Activated T-helper 9 cell treated with anti-CD3 and anti-CD28 coated beads, Interleukin-2, amount 50 U/mL, for 16 hours (primary cell): ENCODE measurements at places on chromosomes 11 and 22.
A peak's percentile ranks its signal among the peaks of the same experiment; 100 is the strongest.

DNA sequence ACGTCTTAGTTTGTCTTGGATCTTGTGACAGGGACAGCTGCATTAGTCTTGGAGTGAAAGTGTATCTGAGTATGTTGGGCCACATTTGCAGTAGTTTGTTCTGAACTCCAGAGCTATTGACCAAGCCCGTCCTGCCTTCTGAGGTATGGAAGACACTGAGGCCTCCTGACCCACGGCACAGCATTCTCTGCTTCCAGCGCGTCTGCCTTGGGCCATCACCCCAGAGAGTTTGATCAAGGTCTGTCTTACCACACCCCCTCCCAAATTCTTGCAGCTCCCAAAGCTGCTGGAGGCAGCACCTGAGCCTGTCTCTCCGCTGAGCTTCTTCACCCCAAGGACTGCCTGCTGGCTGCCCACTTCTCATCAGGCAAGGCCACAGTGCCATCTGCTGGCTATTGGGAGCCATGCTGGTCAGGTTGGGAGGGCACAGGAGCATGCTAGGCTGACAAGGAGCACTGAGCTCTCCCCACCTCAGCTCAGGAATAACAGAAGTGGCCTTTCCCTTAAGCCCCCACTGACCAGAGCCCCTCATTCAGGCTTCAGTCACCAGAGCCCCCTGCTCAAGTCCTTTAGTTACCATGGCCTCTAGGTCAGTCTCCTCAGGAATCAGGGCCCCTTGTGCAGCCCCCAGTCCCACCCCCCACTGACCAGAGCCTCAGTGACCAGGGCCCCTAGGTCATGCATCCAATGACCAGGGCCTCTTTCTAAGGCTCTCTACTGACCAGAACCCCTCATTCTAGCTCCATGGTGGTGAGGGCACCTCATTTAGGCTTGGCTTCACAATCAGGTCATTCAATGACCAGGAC lies 27.2 kb upstream of the SMPD1 start:
- peak; percentile 44 for DNase-seq

DNA sequence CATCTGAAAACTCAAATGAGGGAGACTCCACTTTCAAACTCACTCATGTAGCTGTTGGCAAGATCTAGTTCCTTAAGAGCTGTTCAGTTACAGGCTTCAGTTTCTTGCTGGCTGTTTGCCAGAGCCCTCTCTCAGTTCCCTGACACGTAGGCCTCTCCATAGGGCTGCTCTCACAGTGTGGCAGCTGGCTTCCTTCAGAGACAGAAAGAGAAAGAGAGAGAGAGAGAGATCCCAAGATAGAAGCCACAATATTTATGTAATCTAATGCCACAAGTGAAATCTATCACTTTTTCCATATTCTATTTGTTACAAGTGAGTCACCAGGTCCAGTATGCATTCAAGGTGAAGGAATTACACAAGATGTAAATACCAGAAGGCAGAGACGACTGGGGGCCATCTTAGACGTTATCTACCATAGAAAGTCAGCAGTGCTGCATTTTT lies 168.8 kb downstream of the RCN1 start:
- DNase-seq: no peak

DNA sequence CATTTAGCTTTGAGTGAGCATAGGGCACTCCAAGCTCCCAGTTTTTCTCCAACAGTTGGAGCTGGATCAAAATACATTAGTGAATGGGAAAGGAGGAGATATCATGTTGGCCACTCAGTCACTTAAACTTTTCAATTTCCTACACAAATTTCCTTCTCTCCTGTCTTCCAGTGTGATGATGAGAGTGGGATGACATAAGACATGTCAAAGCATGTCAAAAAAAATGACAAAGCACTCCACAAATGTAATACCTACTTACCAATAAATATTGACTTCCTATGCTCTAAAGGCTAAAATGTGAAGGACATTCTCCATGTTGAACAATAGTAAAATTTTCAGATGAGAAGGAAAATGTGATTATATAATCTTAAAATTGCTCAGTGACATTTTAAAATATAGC lies 1.5 kb upstream of the GRM5 start:
- DNase-seq: no peak

DNA sequence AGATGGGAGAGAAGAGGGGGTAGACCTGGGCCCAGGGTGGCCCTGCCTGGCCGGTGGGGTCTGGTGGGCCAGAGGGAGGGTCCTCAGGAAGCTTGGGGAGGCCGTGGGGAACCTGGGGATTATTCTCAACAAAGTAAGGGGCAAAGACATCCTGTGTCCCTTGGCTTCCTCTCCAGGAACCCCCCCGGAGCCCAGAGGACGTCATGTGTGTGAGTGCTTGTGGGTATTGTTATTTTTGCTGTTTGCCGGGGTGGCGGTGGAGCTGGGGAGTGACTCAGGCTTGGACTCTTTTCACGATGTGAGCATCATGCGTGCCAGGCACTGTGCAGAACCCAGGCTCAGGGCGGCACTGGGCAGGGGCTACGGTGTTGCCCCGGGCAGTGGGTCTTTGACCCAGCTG lies 982 bp upstream of the SHANK3 start:
- no peak for DNase-seq

DNA sequence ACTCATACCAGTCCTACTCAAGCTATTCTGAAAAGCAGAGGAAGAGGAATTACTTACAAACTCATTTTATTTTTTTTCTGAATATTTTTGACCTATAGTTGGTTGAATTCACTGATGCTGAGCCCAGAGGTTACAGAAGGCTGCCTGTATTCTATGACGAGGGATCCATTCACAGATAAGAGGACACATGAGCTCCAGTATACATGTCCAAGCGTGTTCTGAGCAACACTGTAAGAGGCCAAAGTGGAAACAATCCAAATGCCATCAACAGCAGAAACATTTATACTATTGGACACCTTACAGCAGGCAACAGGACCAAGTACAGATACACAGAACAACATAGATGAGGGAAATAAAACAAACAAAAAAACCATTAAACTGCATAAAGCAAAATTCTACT lies 10.3 kb downstream of the KDM4E start:
- DNase-seq: no peak

GRCh38 chr11:77287136-77287535 lies 14.3 kb downstream of the GDPD4 start:
- DNase-seq: no peak

GRCh38 chr11:63877658-63878241 lies 38.8 kb downstream of the MARK2 start:
- DNase-seq: no peak

DNA sequence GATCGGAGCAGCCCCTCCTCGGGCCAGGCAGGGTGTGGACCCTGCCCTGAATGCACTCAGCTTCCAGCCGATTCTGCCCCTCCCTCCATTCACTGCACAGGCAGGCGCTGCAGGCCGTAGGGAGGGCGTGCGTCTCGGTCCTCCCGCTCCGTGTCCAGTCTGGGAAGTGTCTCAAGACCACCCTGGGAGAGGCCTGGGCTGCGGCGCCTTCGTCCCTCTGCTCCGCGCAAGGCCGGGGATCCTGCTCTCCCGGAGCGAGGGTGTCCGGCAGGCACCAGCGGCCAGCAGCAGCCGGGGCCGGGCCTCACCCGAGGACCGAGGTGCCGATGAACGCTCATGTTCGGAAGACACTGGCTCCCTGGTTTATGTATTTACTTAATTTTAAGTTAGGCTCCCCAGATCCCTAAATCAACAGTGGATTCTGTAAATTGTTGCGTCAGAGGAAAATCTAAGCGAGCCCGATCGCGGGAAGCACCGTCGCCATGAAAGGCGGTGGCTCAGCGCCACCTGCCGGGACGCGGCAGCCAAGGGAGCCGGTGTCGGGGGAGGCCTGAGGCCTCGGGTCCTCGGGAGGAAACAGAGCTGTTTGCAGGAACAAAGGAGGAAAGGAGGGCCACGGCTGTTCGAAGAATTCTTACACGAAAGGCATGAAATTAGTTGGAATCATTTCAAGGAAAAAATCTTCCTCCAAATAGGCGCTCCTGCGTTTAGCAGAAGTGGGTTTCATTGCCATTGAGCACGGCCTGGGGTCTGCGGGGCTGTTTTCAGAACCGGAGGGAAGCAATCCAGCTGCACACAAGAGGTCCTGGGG lies 195.3 kb downstream of the BRD1 start:
- no peak for DNase-seq

- DNase-seq: no peak
Measured at GRCh38 chr22:43990044-43990443, 34.1 kb upstream of the PARVB start.

- no peak for DNase-seq
Measured at GRCh38 chr11:19337779-19338178, 97.0 kb upstream of the E2F8 start.

- no peak for DNase-seq
Measured at GRCh38 chr11:120294096-120294495, 31.0 kb upstream of the TLCD5 start.

GRCh38 chr11:124109377-124109776 lies 5.9 kb upstream of the VWA5A start:
- DNase-seq: no peak

- no peak for DNase-seq
Measured at GRCh38 chr11:3006505-3007260, 14.6 kb upstream of the NAP1L4 start.

GRCh38 chr11:126419801-126420697 lies 64.6 kb downstream of the ST3GAL4 start:
- DNase-seq: no peak

DNA sequence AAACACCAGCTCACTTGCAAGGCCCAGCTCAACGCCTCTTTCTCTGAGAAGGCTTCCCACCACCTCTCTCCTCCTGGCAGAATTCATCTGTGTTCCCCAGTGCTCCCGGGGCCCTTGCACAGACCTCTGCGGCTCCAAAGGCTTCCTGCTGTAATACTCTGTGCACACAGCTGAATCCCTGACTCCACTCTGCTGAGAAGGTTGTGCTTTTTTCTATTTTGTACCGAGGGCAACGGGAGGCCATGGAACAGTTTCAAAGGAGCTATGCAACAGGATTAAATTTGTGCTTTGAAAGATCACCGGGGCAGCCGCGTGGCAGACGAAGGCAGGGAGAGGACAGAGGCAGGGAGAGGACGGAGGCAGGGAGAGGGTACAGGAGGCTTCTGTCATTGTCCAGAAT lies 49.2 kb upstream of the SYT7 start:
- DNase-seq: no peak

DNA sequence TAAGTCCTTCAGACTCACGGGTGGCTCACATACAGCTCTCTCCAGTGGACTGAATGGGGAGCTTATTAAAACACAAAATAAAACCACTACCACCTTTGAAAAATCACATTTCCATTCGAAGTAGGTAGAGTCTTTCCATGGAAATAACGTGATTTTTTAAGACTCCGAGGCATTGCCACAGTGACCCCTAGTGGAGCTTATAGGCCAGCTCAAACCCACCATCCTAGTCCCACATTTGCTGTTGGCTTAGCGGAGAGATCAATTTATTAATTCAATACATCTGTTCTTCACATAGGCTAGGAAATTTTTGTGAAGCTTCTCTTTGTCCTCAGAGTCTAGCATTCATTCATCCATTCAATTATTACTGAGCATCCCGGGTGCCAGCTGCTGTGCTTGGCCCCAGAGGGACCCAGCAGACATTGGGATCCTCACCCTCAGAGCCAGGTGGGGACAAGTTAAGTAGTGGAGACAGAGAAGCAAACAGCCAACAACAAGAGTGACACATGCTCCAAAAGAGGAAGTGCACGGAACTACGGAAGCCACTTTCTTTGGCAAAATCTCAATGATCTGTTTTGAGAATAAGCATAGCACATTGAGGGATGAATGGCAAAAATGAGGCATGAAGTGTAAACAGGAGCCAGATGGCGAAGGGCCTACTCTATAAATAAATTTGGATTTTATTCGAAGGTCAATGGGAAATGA lies 10.2 kb upstream of the P4HA3 start:
- no peak for DNase-seq

DNA sequence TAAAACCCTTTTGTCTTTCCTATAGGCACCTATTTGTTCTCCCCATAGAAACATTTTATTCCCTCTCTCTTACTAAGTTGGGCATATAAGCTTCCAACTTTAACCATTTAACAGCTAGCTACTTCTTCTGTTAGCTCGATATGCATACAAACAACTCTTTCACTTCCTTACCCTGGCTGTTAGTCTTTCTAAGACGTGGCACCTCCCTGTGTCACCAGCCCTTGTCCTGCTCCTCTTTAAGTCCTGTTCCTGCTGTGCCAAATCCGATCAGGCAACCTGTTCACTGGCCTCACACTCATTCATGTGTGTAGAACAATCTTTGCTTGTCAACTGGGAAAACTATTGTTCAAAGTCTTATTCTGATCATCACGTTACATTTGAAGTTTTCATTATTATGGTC lies 1376.1 kb upstream of the TENM4 start:
- DNase-seq: no peak

DNA sequence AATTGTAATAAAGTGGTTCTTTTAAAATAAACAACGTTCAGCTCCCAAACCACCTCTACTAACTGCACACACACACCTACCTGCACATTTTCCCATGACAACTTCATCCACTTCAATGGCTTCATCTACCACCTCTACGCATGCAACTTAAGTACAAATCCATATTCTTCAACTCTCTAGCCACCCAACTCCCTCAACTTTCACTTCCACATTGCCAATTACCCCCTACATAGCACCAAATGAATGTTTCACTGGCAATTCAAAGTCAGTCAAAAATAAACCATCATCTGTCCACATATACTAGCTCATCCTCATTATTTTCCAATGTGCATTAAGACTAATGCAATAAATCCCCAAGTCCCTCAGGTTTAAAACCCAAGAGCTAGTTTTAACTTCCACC lies 50.7 kb upstream of the ARHGAP32 start:
- DNase-seq: no peak

DNA sequence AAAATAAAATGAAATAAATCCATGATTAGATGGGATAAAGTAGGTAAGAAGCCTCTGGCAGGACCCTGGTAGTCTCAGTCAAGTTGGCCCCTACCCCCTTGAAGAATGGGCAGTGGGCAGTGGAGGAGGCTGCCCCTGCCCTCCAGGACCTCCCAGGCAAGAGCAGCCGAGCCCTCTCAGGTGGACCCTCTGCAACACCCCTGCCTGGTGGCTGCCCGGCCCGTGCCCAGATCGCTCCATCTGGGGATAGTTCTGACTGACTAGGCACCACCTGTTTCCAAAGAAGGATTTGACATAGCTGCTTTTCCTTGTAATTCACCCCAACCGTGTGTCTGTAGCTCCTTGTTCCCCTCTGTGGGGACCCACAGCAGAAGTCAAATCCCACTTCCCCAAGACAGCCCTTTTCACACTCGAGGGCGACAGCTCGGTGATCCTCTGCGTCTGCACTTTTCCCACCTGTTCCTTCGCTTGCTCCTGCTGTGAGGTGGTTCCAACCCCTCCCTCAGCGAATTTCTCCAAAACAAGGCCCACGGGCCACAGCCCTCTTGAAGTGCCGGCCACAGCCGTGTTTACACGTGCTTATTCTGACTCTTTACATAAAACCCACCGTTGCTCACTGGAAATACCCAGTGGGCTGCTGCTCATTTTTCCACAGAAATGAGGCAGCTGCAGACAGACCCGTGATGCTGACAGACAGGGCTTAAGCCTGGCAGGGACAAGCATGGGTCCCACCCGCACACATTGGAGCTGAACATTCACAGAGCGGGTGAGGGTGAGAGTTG lies 5.5 kb upstream of the TMPRSS13 start:
- DNase-seq: no peak
